Activated naive CD8-positive, alpha-beta T cell treated with anti-CD3 and anti-CD28 coated beads, Interleukin-2, amount 10 ng/mL, durations not matched to agents 7 days and 5 days (primary cell): ENCODE measurements at places on chromosomes 11 and 22. TPM values are rescaled to one million over a fixed set of nuclear protein-coding genes. Genes with fewer than 3 reads are reported as not detected.
A peak's percentile ranks its signal among the peaks of the same experiment; 100 is the strongest.

Gene TSSK2
- total RNA-seq, result not detected

Gene ALDH3B2
- total RNA-seq, result not detected

Gene TLCD5
- 0.77 TPM for total RNA-seq

DNA sequence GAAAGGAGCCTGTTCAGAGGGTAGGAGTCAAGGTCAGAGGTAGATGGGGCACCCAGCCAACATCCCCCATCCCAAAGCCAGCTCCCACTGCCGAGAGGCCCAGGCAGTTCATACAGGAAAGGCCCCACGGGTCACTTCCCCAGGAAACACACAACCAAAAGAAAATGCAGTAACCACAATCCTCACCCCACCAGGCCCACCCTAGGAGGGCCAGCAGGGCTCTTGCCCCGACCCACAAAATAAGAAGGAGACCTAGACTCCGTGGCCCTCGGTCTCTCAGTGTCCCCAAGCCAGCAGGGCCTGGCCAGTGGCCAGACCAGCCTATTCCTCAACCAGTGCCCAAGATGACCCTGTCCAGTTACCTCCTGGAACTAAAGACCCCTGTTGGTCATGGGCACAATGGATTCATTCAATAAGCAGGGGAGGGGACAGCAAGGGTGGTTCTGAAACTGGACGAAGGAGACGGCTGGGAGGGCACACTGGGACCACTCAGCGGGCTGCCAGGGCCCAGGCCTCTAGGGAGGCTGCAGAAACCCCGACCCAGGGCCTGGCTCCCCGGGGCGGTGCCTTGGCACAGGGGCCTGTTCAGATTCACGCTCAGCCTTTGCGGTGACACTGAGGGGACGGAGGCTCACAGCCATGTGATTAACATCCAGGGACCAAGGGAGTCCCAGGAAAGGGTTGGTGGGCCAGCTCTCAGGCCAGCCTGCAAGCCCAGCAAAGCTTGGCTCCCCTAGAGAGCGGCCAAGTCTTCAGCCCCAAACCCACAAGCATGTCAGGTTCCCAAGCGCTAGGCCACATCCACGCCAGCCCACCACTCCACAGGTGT, 5.5 kb downstream of the RAB3IL1 start:
- DNase-seq, result no peak
- no peak overlapping the region for H3K27ac ChIP-seq
- H3K4me1 ChIP-seq, result peaks cover 3% of the 10 kb centered on the region
- H3K36me3 ChIP-seq, result no peaks in the 10 kb centered on the region
- H3K27me3 ChIP-seq, result peaks cover 16% of the 10 kb centered on the region

Gene EFCAB6
- total RNA-seq, result 0.19 TPM

Gene NRGN
- 5.3 TPM for total RNA-seq

GRCh38 chr11:30451626-30452025, 128.7 kb downstream of the ARL14EP start:
- no peaks in the 10 kb centered on the region for H3K4me1 ChIP-seq
- DNase-seq, result no peak
- H3K36me3 ChIP-seq, result no peaks in the 10 kb centered on the region
- no peak overlapping the region for H3K4me3 ChIP-seq

DNA sequence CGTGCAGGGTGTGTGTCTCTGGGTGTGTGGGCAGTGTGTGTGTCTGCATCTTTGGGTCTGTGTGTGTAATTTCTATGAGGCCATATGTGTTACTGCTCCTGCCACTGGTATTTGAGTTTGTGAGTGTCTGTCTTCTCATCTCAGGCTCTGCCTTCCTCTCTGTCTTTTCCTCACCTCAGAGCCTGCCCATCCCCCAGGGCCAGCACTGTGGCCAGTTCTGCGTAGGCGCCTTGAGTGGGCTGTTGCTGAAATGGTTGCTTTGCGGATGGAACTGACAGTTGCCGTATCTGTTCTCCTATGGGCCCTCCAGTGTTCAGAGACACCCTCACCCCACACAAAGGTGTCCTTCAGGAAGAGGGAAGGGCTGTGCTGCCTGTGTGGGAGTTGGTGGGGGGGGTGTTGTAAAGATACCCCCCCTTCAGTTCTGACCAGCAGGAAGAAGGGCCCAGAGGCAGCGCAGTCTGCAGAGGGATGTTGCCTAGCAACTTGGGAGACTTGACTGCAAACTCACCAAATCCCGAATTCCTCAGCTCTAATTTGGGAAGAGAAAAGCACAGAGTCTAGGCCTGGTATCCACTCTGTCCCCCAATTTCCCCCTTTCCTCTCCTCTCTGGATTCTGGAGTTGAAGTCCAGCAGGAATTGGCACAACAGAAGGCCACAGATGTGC, 2.0 kb upstream of the NRGN start:
- no peak for DNase-seq
- no peak overlapping the region for H3K4me3 ChIP-seq
- H3K36me3 ChIP-seq, result no peaks in the 10 kb centered on the region
- no peak overlapping the region for H3K27ac ChIP-seq

DNA sequence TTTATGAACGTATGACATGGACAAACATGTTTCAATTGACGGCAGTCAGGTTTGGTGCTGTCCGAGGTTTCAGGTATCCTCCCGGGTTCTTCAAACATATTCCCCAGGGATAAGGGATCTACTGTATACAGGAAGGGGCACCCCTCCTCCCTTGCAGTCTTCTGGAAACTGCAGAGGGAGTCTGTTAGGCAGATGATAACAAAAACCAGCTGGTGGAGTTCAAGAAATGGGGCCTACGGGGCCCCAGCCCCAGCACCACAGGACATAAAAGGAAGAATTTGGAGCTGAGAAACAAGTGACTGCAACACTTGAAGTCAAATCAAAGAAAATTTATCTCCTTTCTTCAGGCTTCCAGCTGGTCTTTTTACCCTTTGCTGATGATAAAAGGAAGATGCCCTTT, 32.1 kb downstream of the SNU13 start:
- no peaks in the 10 kb centered on the region for H3K27me3 ChIP-seq
- no peak overlapping the region for H3K4me3 ChIP-seq
- no peaks in the 10 kb centered on the region for H3K4me1 ChIP-seq
- no peak for DNase-seq

GRCh38 chr22:24156913-24157821, 24.1 kb upstream of the SUSD2 start:
- H3K27me3 ChIP-seq, result no peaks in the 10 kb centered on the region
- peaks cover 53% of the 10 kb centered on the region for H3K4me1 ChIP-seq
- peak overlapping the region; percentile 97 for H3K4me3 ChIP-seq
- peaks cover 9% of the 10 kb centered on the region for H3K36me3 ChIP-seq
- peak overlapping the region; percentile 94 for H3K27ac ChIP-seq

GRCh38 chr22:49957826-49958365, 2.7 kb upstream of the PIM3 start:
- no peak overlapping the region for H3K4me3 ChIP-seq
- H3K4me1 ChIP-seq, result peaks cover 4% of the 10 kb centered on the region
- DNase-seq, result no peak
- peaks cover 4% of the 10 kb centered on the region for H3K36me3 ChIP-seq
- no peaks in the 10 kb centered on the region for H3K27me3 ChIP-seq
- H3K27ac ChIP-seq, result no peak overlapping the region

DNA sequence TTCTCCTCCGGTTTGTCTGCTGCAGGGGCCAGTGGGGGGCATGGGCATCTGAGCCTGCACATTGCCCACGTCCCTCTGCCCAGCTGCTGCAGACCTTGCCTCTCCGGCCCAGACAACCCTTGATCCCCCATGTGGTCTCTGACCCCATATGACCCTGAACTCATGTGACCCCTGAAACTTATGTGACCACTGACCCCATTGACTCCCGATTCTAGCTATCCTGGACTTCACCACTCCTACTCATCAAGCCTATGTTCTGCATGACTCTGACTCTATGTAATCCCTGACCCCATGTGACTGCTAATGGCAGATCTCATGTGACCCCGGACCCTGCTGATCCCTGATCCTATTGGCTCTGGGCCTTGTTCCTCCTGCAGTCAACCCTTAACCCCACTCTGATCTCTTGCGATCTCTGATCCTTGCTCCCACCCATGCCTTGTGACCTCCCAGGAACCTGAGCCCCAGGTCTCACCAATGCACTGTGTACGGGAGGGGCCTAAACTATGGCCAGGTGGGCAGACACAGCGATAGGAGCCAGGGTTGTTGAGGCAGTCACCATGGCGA, 5.7 kb downstream of the LTBP3 start:
- H3K27me3 ChIP-seq, result no peaks in the 10 kb centered on the region
- peak overlapping the region; percentile 1 for H3K4me3 ChIP-seq
- no peak for DNase-seq
- peaks cover 59% of the 10 kb centered on the region for H3K4me1 ChIP-seq
- peaks cover 29% of the 10 kb centered on the region for H3K36me3 ChIP-seq

DNA sequence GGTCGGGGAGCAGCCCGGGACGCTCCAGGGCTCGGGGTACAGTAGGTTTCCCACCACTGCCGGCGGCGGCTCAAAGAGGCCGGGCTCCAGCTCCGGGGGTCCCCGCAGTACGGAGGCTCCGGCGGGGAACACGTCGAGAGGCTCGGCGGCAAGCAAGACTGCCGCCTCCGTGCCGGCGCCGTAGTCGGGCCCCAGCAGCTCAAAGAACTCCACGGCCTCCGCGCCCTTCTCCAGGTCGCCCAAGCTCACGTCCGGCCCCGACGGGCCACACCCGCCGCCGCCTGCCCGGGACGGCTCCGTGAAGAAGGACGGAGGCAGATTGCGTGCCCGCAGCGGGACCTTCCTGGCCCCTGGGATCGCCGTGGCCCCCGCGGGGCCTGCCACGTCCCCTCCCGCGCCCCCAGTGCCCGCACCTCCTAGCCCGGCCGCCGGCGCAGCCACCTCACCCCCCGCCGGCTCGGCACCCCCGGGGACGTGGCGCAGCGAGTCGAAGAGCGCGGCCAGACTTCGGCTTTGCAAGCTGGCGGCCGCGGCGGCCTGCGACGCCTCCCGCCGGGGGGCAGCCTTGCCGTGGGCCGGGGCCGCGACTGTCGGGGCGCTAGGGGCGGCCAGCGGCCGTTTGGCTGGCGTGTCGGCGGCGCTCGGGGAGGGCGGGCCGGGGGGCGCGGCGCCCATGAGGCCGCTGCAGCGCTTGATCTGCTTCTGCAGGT, 775 bp downstream of the FAM181B start:
- no peak overlapping the region for H3K27ac ChIP-seq
- peak; percentile 57 for DNase-seq
- peaks cover 56% of the 10 kb centered on the region for H3K27me3 ChIP-seq
- no peaks in the 10 kb centered on the region for H3K36me3 ChIP-seq
